ENCODE measurements at places on chromosomes 1 and 21.
A peak's percentile ranks its signal among the peaks of the same experiment; 100 is the strongest.

DNA sequence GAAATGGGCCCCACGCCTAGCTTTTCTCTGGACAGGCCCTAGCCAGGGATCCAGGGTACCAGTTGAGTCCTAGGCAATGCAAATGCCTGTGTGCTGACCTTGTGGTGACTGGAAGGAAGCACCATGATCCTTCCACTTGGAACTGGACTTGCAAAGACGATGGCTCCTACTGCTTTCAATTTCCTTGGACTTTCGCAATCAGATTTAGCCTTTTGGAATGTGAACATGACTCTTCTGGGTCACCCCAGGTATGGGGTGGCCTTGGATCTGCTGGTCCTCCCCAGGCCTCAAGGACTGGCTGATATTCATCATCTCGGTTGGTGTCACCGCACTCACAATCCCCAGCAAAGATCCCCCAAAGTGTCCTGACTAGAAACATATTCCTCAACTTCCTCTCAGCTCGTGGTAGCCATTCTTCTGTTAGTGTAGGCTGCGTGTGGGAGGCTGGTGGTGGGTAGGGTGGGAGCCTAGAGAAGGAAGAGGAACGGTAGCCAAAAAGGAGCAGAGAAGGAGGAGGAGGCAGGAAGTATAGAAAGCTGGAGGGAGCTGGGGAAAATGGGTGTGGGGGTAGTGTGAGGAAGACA lies 130.5 kb downstream of the PPIAL4G start:
- peaks cover 63% of the 10 kb centered on the region for H3K27me3 ChIP-seq
- no peak overlapping the region for H3K4me3 ChIP-seq
- H3K36me3 ChIP-seq = no peaks in the 10 kb centered on the region
- no peaks in the 10 kb centered on the region for H3K4me1 ChIP-seq

GRCh38 chr21:45103971-45104520 lies 29.7 kb downstream of the ADARB1 start:
- peaks cover 13% of the 10 kb centered on the region for H3K4me1 ChIP-seq
- H3K27ac ChIP-seq = no peak overlapping the region
- no peak overlapping the region for H3K4me3 ChIP-seq
- peaks cover under 1% of the 10 kb centered on the region for H3K27me3 ChIP-seq
- DNase-seq = no peak
- no peaks in the 10 kb centered on the region for H3K36me3 ChIP-seq

DNA sequence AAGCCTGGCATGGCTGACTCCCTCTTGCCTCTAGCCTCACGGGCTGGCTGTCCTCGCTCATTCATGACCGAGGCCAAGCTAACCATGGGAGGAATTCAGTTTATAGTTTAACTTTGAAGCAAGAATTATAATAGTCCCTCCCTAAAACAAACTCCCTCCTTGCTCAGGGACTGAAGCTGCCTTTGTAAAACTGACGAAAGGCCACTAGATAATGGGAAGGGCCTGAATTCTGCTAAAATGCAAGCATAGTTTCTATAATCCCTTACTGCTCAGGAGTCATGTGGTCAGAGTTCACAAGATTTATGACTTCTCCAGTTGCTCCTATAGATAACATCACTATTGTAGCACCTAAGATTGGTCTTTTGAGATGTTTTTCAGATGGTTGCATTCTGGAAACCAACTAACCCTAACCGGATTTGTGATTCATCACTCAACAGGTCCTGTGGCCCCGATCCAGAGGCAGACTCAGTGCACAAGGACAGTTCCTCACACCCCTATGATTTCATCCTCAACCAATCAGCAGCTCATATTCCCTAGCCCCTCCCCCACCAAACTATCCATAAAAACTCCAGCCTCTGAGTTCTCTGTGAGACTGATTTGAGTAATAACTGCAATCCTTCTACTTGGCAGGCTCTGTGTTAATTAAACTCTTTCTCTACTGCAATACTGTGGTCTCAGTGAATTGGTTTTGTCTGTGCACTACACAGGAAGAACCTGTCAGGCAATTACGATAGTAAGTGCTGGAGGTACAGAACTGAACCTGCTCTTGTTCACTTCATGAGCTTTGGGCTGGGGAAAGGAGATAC lies 26.4 kb downstream of the HHIPL2 start:
- no peak overlapping the region for H3K27ac ChIP-seq
- no peak for DNase-seq
- H3K36me3 ChIP-seq = no peaks in the 10 kb centered on the region

DNA sequence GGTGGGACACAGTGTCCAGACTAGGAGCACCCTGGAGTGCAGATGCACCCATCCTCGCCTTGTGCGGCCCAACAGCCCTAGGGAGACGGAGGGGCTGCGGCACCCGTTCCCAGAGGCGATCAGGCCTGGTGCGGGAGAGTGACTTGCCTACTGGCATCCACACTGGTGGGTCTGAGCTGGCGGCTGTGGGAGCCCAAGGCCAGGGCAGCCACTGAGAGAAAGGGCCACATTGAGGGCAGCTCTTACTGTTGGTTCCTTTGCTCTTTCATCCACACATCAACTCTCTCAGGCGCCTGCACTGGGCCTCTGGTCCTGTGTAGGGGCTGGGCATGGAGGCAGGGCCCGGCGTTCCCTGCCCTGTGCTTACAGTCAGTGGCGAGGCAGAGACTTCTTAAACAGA lies 8.6 kb downstream of the PODN start:
- H3K27ac ChIP-seq = no peak overlapping the region
- no peaks in the 10 kb centered on the region for H3K4me1 ChIP-seq
- H3K36me3 ChIP-seq = no peaks in the 10 kb centered on the region
- no peak overlapping the region for H3K4me3 ChIP-seq

GRCh38 chr21:28687586-28687985 lies 305.1 kb downstream of the LTN1 start:
- H3K27ac ChIP-seq = no peak overlapping the region
- no peak overlapping the region for H3K4me3 ChIP-seq
- no peaks in the 10 kb centered on the region for H3K36me3 ChIP-seq

DNA sequence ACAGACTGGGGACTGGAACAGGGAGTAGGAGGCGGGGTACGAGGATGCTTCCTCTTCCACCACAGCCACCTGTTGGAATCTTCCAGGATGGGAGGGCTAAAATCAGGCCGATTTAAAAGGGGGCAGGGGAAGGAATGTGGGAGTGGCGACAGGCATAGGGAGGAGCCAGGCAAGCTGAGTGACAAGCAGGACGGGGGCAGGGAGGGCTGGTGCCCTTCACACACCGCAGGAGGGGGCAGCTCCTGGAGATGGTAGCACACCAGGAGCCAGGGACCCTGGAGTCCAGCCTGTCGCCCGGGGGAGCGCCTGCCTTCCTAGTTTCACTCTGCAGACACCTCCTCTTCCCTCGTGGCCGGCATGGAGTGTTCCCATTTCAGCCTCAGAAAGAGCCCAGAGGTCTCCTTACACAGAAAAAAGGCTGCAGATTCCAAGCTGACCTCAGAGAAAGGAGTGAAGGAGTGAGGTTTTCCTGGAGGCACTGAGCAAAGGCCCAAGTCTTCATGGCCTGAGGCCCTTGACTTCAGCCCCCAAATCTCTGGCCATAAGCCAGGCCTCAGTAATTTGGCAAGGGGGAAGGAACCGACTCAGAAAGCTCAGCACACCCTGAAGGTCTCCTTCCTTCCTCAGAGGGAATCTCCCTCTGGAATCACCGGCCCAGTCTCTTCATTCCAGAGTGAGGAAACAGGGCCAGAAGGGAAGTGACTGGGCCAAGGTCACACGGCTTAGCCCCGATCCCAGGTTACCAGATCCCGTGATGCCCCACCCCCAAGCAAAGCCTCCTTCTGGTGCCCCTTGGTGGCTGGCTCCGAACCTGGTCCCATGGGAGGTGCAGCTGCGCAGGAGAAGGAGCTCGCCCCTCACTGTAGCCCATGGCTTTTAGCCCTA lies 8.1 kb downstream of the BLACAT1 start:
- H3K4me1 ChIP-seq = peaks cover 62% of the 10 kb centered on the region
- peak overlapping the region; percentile 100 for H3K4me3 ChIP-seq
- H3K27ac ChIP-seq = peak overlapping the region; percentile 98
- H3K36me3 ChIP-seq = peaks cover 76% of the 10 kb centered on the region

- no peak overlapping the region for H3K4me3 ChIP-seq
- DNase-seq = no peak
- no peaks in the 10 kb centered on the region for H3K27me3 ChIP-seq
Observed at GRCh38 chr1:93440706-93441105, 7.2 kb upstream of the FNBP1L start.

GRCh38 chr1:2301607-2302291 lies 73.6 kb downstream of the SKI start:
- H3K27me3 ChIP-seq = no peaks in the 10 kb centered on the region
- no peak overlapping the region for H3K4me3 ChIP-seq

- H3K4me3 ChIP-seq = no peak overlapping the region
- DNase-seq = no peak
- no peaks in the 10 kb centered on the region for H3K4me1 ChIP-seq
- no peak overlapping the region for H3K27ac ChIP-seq
Observed at GRCh38 chr1:2181271-2181670, 13.3 kb downstream of the FAAP20 start.

GRCh38 chr1:69568421-69569174 lies 876 bp downstream of the LRRC7 start:
- peaks cover 30% of the 10 kb centered on the region for H3K36me3 ChIP-seq
- peak overlapping the region; percentile 71 for H3K4me3 ChIP-seq
- H3K27ac ChIP-seq = no peak overlapping the region
- H3K4me1 ChIP-seq = peaks cover 11% of the 10 kb centered on the region

DNA sequence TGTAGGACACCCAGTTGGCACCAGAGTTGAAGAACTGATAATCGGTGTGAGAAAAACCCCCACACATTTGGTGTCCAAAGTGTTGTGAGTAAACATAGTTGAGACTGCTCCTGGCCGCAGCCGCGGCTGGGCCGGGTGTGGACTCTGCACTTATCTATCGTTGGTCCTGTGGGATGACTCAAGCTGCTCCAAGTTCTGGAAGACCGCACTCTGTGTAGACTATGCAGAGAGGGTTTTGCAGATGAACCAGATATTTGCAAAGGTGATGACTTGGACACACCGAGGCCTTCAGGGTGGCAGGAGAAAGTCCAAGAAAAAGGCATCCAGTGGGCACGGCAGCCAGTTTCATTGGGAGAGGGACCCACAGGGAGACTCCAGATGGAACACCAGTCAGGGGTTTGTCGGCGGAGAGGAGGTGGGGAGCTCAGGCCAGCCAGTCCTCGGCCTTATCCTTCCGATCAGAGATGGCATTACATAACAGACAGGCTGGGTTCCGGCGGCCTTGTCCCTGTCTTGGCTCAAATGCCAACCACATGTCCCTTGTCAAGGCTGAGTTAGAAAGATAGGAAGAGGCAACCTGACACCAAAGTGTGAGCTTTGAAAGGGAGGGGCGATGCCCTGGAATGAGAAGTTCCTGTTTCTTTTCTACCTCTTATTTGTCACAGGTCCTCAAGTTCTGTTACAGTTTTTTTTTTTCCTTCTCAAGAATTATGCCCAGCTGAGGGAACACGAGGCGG lies 21.1 kb downstream of the C2CD2 start:
- H3K4me3 ChIP-seq = no peak overlapping the region
- H3K4me1 ChIP-seq = peaks cover 9% of the 10 kb centered on the region
- no peaks in the 10 kb centered on the region for H3K27me3 ChIP-seq
- H3K36me3 ChIP-seq = no peaks in the 10 kb centered on the region

GRCh38 chr1:30756545-30757351 lies 826 bp downstream of the LAPTM5 start:
- H3K4me3 ChIP-seq = no peak overlapping the region
- no peaks in the 10 kb centered on the region for H3K36me3 ChIP-seq
- peak overlapping the region; percentile 82 for H3K27ac ChIP-seq
- DNase-seq = peak; percentile 66
- no peaks in the 10 kb centered on the region for H3K27me3 ChIP-seq

- peaks cover 4% of the 10 kb centered on the region for H3K4me1 ChIP-seq
- DNase-seq = no peak
- H3K27ac ChIP-seq = no peak overlapping the region
- peaks cover 8% of the 10 kb centered on the region for H3K27me3 ChIP-seq
- H3K4me3 ChIP-seq = no peak overlapping the region
- peaks cover 5% of the 10 kb centered on the region for H3K36me3 ChIP-seq
Observed at GRCh38 chr1:232615306-232615800, 14.6 kb downstream of the SIPA1L2 start.

DNA sequence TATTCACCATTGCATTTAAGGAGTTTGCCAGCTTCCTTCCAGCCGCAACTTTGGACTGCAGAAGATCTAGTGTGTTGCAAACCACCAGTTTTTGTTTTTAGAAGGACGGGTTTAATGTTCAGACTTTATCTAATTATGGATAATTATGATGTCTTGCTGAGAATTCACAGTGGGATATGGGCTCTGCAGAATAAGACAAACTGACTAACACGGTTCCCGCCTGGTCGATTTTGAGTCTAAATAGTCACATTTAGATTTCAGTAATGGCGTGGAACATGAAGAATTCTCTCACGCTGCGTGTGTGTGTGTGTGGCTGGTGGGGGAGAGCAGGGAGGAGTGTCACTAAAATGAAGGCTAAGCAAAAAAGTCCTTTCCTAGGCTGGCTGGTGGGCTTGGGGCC lies 48.5 kb upstream of the DMRTB1 start:
- DNase-seq = no peak
- H3K27ac ChIP-seq = no peak overlapping the region
- peaks cover 36% of the 10 kb centered on the region for H3K27me3 ChIP-seq
- H3K4me1 ChIP-seq = peaks cover 13% of the 10 kb centered on the region
- H3K4me3 ChIP-seq = no peak overlapping the region
- H3K36me3 ChIP-seq = no peaks in the 10 kb centered on the region

Data from Calu3 (cell line).